ENCODE measurements at places on chromosomes 11 and 22.
A peak's percentile ranks its signal among the peaks of the same experiment; 100 is the strongest.

GRCh38 chr22:46001426-46002106 is 24.6 kb upstream of the WNT7B start:
- no peak for DNase-seq

DNA sequence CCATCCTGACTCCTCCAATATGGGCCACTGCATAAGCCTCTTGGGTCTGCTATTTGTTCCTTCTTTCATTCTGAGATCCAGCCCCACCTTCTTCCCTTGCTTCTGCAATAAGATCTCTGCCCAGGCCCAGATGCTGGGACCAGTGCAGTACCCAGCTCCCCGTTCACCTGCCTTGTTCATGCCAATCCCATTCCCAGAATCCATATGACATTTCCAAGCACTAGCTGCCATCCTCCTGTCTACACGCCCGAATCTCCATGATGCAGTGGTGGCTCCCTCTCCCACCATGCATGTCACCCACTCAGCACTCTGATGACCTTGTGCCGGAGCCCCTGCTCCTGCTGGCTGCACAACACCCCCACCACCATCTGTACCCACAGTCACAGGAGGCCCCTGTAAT is 11.4 kb upstream of the FAM83F start:
- no peak for DNase-seq

DNA sequence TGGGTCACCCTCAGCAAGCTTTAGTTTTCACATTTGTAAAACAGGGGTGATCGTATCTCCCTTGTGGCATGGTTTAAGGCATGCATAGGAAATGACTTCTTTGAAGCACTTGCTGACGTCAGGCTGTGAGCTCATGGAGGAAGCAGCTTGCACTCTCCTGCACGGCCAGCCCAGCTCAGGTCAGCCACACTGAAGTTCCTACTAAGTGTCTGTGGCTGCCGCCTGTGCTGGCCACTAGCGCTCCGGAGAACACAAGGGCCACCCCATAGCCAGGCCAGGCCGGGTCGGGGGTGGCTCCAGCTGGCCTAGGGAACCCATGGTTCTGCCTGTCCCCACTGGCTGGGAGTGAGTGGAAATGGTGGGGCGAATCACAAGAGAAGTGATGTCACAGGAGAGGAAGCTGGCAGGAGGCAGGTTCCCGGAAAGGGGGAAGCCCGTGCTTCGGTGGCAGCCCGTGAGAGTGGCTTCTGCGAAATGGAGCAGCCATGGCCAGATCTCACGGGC is 28.2 kb downstream of the KCTD17 start:
- peak; percentile 16 for DNase-seq

DNA sequence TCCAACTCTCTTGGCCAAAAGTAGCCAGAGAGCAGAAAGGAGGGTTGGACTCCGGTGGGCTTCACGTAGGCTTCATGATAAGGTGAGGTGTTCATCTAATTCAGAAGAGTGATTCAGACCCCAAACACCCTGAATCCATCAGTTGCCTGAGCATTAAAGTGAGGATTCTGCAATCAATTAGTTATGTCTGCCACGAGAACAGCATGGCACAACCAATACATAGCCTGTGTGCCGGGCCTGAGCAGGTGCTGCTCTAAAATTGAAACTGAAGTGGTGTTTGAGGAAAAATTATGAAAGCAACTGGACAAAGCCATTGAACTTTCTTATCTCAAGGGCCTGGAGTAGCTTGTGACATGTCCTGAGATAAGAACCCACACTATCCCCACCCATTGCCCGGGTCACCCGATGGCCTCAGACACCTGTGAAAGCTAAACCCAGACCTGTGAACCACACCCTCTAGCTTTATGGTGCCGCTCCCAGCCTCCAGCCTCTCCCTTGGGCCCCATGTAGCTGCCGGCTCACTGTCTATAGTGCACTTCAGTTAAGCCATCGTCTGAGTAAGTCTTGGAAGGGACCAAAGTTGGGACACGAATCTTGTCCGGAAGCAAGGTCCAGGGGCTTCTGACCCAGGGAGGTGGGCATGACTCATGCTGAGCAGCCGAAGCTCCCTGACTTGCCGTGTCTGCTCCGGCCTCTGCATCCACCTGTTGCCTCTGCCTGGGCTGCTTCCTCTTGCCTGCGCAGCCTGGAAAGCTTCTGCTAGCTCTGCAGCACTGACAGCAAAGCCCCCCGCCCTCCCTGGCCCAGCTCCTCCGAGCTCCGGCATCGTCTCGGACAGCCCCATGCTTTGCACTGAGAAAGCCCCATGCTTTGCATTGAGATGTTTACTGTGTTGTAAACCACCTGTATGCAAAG is 5.7 kb upstream of the MYEOV start:
- DNase-seq = no peak

- DNase-seq = no peak
Observed at GRCh38 chr11:115097796-115098408, 406.3 kb downstream of the CADM1 start.

- no peak for DNase-seq
Observed at GRCh38 chr11:131913267-131913666, 542.9 kb downstream of the NTM start.

DNA sequence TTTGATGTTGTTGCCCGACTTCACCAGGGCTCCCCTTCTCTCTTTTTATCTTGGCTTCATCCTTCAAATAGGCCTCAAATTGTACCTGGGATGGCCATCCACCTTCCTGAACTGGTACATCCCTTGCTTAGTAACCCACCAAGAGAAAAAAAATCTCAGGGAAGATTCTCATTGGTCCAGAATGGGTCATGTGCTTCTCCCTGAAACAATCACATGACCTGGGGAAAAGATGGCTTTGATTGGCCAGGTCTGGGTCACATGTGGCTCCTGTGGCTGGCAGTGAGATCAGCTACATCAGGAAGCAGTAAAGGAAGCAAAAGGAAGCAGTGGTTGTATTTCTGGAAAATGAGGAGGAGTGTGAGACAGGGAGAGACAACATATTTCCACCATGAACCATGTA is 540.2 kb downstream of the MIAT start:
- no peak for DNase-seq

DNA sequence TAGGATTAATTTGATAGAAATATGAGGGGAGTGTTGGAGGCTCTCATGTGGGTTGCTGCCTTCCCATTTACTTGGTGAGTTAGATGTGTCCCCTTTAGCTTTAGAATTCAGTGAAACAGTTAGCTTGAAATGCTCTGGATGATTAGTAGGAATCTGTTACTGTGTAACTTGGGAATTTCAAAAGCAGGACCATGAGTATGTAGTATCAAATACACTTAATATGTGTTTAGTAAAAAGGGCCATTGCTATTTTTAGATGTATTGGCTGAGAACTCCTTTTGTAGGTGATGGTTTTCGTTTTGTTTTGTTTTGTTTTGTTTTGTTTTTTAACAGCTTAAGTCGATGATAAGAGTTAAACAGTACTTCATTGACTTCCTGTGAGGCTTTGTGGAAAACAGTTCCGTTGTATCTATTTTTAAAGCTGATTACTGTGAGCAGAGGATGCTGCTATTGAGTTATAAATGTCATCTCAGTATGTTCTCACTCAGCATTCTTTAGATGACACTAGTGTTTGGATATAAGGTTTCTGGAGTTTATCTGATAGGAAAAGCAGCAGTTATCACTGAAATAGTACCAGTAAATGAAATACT is 53.5 kb downstream of the MCAM start:
- DNase-seq = no peak

- DNase-seq = no peak
Observed at GRCh38 chr22:40679249-40679963, at the start of gene MCHR1. Gene MCHR1 (plus strand): TSS chr22:40679484. CDS start chr22:40679653, 169 bp downstream.

DNA sequence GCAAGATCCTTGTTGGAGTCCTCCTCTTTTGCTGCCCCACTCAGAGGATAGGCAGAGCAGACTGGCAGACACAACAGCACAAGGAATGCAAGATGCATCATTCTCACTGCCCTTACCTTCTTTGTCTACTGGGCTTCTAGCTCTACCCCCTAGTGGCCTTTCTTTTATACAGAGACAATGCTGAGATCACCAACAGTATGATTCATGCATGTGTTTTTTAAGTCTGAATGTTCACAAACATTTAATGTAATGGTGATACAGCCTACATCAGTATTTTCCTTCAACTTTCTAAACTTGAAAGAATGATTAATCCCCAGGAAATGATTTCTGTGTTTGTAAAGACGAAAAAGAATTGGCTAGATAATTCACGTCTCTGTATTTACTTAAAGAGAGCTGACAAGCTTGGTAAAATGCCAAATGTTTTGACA is at the start of gene MMP10:
Gene MMP10, minus strand, starts transcription at position 138 of the 428 bp plus-strand sequence. Its CDS starts 37 bp downstream, at position 101.
- no peak for DNase-seq

GRCh38 chr11:1073851-1074243 is 827 bp upstream of the MUC2 start:
- DNase-seq = no peak

GRCh38 chr22:31538815-31539214 is 42.5 kb downstream of the SFI1 start:
- no peak for DNase-seq

DNA sequence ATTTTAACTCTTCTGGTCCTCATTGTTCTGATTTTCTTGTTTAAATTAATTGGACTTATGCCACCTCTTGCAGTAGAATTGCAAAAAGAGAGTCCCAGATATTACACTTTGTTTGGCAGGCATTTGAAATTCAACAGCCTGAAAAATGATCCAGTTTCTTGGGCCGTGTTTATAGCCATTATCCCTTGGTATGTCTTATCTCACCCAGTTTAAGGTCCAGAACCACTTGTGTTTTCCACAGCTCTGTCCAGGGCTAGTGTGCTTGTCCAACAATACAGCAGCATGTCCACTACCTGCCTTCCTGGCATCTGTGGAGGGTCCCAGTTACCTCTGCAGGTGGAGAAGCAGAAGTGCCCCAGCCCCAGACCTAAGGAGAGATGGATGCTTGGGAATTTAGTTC is 397.4 kb downstream of the SOX6 start:
- DNase-seq = no peak

DNA sequence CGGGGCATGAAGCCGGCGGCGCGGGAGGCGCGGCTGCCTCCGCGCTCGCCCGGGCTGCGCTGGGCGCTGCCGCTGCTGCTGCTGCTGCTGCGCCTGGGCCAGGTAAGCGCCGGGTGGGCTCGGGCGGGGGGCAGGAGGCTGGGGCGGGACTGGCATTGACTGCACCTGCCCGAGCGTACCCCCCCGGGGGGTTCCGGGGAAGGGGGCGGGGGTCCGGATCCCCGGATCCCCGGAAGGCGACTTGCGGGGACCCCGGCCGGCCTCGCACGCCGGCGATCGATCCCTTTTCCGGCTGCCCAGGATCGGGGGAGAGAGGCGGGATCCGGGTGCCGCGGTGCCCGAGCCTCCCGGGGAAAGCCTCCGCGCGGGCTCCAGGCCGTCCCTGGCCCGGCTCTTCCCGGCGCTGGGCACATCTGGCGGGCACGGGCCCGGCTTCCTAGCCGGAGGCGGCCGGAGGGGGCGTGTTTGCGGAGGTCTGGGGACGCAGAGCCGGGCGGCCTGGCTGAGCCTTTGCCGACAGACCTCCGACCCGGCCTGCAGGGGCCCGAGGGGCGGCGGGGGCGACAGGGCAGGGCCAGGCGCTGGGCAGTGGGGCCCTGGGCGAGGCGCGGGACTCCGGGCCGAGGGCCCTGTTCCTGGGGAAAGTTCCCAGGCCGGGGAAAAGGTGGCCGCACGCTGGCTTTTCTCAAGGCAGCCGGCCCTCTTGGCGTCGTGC is 705 bp downstream of the PTPRJ start:
- peak; percentile 54 for DNase-seq

Measured in heart right ventricle (tissue), 16 donors.